ENCODE measurements at places on chromosomes 1 and 21. TPM values are rescaled to one million over a fixed set of nuclear protein-coding genes. Genes with fewer than 3 reads are reported as not detected.

NES gene
- total RNA-seq: not detected

SPATA17 gene
- total RNA-seq: not detected

SMG7 gene
- total RNA-seq: 53.1 TPM

ATP1B1 gene
- total RNA-seq: 6.4 TPM

NR5A2 gene
- not detected for total RNA-seq

CD5L gene
- not detected for total RNA-seq

PFDN2 gene
- total RNA-seq: 67.9 TPM

DR1 gene
- total RNA-seq: 62.7 TPM

SPRR2G gene
- not detected for total RNA-seq

PLK3 gene
- total RNA-seq: 142 TPM

- no peak for DNase-seq
These were observed 177.7 kb downstream of the URB2 start for GRCh38 chr1:229803626-229804217.

- DNase-seq: no peak
These were observed 5.9 kb upstream of the CDC20 start for GRCh38 chr1:43352881-43353280.

DNA sequence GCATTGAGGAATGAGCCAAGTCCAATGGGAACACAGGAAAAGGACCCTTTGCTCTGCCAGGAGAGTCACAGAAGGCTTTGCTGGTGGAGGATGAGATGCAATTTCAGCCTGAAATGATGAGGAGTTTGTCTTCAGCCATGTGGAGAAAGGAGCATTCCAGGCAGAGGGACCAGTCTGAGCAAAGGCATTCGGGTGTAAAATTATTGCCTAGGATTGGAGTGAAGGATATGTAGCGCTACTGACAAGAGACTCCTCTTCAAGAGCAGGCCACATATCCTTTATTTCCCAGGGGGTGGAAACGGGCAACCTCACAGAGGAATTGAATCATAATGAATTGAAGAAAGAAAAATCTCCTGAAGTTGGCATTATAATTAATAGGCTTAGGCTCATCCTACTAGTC lies 1.1 kb upstream of the CSF1 start:
- DNase-seq: no peak

- DNase-seq: no peak
These were observed 51.4 kb upstream of the GPR157 start for GRCh38 chr1:9180111-9180819.

DNA sequence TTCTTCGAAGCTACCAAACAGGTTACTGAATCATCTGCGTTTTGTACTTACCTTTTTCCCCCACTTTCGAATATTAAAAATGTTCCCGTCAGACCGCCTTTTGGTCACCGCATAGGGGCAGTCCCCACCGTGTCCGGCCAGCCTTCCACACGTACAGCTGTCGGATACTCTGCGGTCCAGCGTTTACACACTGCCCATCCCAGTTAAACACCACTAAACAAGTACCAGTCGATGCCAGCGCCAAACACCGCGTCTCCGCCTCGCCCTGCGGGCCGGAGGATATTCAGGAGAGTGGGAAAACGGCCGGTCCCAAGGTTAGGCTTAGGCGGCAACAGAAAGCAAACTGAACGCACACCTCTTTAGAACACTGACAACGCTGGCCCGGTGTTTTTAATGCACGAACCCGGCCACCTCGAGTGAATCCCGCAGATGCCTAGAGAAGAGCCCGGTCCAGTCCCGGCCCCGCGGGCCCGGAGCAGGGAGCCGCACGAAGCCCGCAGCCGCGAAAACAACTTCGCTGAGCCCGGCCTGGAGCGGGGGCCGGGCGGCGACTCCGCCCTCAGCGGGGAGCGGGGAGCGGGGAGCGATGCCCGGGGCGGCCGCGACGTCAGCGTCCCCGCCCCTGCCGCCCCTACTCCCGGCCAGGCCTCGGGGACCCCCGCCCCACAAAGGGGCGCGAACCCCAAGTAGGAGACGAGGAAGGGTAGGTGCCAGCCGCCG lies 730 bp upstream of the PHF13 start:
- DNase-seq: peak; percentile 17

DNA sequence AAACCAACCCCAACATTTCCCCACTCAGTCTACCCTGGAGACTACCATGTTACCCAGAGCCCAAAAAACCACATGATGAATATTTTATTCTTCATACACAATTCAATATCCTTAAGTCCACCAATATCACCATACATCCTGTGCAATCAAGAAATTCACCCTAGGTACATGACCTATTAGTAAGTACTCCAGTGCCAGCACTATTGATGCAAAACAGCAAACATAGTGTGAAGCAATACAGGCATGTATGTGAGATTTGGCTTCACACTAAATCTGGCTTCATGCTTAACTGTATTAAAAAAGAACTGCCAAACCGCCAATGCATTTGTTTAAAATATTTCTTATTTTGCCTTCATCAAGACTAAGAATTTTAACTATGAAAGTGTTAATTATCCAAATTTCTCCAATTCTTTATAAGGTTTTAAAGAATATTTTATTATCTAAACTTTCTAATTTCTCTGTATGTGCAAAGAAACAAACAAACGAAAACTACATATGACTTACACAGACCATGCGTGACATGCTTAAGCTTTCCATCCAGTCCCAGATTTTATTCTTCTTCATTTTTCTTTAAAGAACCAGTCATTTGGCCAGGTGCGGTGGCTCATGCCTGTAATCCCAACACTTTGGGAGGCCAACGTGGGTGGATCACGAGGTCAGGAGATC lies 22.4 kb upstream of the TMEM125 start:
- DNase-seq: no peak

DNA sequence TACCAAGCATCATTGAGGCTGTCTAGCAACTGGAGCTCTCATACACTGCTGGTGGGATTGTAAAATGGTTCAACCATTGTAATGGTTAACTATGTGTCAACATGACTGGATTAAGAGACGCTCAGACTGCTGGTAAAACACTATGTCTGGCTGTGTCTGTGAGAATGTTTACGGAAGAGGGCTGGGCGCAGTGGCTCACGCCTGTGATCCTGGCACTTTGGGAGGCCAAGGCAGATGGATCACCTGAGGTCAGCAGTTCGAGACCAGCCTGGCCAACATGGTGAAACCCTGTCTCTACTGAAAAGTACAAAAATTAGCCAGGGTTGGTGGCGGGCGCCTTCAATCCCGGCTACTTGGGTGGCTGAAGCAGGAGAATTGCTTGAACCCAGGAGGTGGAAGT lies 4.8 kb upstream of the FCRLA start:
- DNase-seq: no peak

DNA sequence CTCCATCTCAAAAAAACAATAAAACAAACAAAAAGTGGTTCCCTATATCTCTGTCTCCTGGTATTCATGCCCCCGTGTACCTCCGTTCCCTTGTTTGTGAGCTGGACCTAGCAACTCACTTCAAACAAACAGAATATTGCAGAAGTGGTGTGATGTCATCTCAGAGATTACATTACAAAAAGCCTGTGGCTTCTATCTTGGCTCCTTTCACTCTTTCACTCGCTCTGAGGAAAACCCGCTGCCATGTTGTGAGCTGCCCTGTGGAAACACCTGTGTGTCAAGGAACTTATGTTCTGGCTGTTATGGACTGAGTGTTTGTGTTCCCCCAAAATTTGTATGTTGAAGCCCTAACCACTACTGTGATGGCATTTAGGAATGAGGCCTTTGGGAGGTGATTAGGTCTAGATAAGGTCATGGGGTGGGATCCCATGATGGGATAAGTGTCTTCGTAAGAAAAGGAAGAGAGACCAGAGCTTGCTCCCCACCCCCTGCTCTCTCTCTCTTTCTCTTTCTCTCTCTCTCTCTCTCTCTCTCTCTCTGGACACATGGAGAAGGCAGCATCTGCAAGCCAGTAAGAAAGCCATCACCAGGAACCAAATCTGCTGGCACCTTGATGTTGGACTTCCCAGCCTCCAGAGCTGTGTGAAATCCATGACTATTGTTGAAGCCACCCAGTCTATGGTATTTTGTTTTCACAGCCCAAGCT lies 7.4 kb upstream of the HYI start:
- DNase-seq: no peak

- no peak for DNase-seq
These were observed 43.4 kb downstream of the PLPP3 start for GRCh38 chr1:56535939-56536338.

GRCh38 chr1:66929146-66929688 lies 4.4 kb downstream of the MIER1 start:
- DNase-seq: no peak

DNA sequence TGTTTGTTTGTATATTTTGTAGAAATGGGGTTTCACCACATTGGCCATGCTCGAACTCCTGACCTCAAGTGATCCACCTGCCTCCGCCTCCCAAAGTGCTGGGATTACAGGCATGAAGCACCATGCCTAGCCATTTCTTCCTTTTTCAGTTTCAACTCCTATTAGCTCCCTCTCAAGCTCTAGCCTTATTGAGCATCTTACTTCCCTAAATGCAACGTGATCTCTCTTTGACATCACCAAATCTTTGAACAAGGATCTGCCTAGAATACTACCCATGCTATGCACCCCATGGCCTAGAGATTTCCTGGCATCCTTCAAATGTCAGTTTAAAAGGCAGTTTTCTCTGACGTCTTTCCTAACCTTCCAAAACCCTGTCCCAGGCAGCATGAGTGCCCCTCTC lies 91.1 kb upstream of the NR5A2 start:
- DNase-seq: no peak

DNA sequence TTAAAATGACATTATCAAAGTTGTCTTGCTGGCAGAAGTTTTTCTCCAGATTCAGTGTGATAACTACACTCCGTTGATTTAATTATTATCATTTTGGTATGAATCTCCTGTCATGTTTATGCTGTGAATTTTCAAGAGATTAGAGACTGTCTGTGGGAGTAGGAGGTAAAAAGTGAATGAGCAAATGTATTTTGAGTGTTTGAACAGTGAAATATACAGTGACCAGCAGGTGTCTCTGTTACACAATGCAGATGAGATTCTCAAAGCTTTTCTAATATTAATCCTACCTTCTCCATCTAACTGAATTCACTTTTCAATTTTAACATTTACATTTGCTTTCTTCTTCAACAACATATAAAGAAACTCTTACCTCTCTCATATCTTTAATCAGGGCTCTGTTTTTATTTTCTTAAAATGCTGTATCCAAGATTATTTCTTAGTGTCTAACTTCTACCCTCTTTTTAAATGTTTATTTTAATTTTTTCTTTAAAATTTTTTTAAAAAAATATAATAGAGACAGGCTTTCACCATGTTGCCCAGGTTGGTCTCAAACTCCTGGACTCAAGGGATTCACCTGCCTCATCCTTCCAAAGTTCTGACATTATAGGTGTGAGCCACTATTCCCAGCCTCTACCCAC lies 20.9 kb upstream of the HSPA13 start:
- DNase-seq: peak; percentile 19

DNA sequence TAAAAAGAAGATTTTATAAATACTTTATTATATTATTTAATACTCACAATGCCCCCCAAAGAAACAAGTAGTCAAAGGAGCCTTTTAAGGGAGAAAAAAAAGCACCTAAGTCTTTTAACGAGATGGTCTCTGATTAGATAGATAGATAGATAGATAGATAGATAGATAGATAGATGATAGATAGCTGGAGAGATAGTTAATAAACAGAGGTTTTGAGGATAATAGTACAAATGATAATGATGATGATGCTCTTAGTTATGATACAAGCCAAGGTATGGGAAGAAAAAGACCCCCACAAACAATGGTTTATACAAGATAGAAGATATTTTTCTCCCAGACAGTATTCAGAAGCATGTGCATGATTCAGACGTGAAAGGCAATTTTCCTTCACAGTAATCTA lies 14.6 kb upstream of the EDEM3 start:
- no peak for DNase-seq

- no peak for DNase-seq
These were observed 6.3 kb upstream of the TMEM39B start for GRCh38 chr1:32066489-32066873.

DNA sequence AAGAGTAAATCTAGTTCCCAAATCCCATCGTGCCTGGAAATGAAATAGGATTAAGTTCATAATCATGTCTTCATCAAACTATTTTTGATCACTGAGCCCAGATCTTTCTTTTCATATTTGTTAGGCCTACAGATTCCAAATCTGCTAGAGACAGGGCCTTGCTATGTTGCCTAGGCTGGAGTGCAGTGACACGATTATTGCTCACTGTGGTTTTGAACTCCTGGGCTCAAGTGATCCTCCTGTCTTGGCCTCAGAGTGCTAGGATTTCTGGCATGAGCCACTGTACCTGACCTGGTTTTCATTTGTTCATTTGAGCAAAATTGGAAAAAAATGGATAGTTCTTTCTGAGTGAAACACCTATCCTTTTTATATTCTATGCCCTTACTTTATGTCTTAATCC lies 28.0 kb upstream of the DIPK1A start:
- no peak for DNase-seq

DNA sequence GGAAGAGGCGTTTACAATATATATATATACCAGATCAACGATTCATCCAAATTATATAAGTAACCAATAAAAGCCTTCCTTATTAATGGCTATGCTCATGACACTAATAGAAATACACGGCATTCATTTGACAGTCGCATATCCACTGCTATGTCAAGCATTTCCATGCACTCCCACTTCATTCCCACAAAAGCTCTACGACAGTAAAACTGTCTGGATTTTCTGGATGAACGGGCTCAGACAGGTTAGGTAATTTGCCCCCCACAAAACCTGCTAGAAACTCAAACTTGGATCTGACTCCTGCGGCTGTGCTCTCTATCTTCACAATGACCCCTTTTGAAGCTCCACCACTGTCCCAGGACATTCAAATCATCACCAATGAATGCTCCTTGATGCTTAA lies 11.4 kb downstream of the DNAJC11 start:
- DNase-seq: no peak

GRCh38 chr1:216458812-216459211 lies 35.6 kb upstream of the USH2A start:
- DNase-seq: no peak

DNA sequence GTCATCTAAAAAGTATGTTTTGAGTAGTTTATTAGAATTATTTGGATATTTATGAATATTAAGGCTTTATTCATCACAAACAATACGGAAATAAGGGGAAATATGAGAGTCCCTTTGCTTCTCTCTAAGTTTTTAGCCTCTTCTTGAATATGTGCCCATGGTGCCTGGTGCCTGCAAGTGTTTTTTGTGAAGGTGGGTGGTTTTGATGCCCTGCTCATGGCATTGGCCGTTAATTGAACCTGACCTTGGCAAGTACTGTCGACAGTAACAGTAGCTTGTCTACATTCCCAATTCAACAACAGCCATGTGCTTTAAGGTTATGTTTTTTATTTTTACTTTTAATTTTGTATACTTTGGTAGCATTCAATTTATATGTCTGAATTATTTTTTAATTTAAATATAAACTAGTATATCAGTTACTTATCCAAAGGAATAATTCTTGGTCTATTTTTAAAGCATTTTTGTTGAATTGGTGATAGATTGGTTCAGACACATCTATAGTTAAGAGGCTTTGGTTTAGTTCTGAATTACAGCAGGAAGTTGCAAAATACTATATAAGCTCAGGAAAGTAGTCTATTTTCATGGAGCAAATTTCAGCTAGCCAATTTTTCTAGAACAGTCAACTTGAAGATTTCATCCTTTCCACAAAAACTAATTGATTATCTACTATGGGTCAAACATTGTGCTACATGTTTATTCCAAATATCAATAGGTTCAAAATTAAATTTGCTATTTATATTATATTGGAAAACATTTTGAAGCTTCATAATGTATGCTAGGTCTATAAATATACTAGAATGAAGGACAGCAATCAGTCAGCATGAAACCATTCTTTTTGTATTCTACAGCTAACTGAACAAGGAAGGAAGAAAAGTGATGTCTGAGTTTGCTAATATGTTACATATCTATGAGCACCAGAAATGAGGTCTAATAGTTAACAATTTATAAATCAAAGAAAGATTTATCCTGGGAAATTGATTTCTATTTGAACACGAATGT lies 184.4 kb downstream of the MRPL39 start:
- no peak for DNase-seq

All from naive thymus-derived CD4-positive, alpha-beta T cell (primary cell).